ENCODE measurements at places on chromosomes 3 and 15.

- DNase-seq = no peak
Measured at GRCh38 chr3:195812366-195812765, 637 bp upstream of the MUC4 start.

DNA sequence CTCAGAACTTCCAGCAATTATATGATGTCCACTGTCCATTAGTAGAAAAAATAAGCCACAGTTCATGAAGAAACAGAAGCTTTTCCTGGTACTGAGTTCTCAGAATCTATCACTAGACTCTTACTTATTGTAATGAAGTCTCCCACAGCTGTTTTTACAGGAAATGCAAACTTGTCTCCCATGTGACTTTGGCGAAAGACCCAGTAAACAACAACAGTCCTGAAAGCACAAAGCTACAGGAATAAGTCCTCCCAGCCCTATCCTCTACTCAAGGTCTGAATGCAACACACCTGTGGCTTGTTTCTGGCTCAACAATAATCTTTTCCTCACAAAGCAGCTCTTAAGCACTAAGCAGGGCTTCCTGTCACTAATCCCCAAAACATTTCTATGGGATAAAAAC lies 55.9 kb downstream of the EOMES start:
- no peak for DNase-seq

DNA sequence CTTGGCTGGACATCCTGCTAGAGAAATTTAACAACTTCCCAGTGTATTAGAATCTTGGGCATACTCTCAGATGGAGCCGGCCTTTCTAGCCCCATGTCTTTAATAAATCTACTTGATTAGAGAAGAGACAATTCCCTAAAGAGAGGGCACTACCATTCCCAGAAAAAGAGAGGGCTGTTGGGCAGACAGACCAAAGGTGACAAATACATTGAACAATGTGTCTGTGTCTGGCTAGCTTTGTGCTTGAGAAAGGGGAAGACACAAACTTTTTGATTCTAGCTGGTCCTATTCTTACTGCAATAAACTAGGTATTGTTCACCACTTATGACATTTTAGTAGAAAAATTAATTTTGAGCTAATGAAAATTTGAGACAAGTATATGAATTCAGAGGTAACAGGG lies 57.7 kb downstream of the DUT start:
- DNase-seq = no peak

DNA sequence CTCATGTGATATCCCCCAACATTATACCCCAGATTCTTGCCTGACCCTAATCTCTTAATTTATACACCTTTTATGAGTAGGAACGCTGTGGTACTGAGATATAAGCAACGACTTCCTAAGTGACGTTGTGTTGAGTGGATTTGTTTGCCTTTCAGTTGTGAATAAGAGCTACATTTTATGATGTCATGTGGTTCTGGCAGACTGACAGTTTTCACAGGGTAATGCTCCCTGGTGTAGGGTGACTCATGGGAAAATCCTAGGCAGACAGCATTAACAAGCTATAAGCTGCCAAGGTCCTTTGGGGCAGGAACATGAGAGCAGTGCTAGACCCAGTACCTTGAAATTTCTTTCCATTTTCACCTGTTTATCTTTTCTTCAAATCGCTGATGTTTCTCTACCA lies 11.2 kb downstream of the C3orf52 start:
- no peak for DNase-seq

- DNase-seq = no peak
Measured at GRCh38 chr3:4756057-4756775, 223.0 kb upstream of the BHLHE40 start.

DNA sequence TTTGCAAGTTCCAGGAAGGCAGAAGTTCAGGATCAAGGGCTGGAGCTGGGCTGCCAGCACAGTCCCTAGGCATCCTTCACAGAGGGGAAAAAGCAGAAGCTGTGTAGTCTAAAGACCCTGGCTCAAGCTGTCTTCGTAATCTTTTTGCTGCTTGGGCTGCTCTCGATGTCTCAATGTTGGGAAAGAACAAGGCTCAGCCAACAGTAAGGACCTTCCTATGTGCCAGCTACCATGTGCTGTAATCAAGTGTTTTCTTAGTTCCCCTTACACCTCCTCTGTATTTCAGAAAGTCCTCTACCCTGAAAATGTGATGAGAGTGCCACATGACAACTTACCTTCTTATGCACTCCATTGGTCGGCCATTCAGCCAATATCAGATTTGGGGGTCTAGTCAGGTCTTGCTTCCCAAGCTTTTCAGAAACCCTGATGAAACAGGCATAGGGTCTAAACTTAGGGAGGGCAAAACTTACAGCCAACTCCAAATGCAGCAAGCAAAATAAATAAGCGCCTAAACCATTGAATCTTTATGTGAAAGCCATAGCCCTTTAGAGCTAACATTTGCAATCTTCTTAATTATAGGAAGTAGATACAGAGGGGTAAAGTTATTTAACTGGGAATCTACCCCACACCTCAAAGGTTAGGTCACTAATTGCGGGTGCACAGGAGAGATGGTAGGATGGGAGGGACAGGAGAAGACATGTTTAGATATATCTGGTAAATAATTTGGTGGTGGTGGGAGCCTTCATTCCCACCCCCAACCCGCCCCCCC lies 1.2 kb upstream of the EDEM1 start:
- DNase-seq = no peak

GRCh38 chr15:70596354-70597055 lies 166.9 kb downstream of the UACA start:
- no peak for DNase-seq
